Stimulated activated CD8-positive, alpha-beta memory T cell treated with anti-CD3 and anti-CD28 coated beads, Interleukin-4, amount 100 ng/mL, for 1 hour (primary cell): ENCODE measurements at places on chromosomes 11 and 22.
A peak's percentile ranks its signal among the peaks of the same experiment; 100 is the strongest.

GRCh38 chr11:92846491-92847125, 122.8 kb upstream of the MTNR1B start:
- no peak for DNase-seq

DNA sequence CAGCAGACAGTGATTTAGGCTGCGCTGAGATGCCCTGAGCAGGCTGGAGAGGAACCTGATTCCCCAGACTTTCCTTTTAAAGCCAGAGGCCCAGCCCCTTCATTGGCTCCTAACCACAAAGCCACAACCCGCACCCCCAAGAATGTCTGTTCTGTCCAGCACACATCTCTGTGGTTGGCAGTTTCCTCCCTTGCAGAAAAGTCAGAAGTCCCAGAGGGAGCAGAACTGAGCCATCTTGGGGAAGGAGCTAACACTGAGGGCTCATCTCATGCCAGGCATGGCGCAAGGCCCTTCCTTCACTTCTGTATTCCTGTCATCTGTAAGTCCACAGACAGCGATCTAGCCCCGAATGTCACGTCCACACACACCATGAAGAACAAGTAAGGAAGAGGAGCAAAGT, 97.1 kb upstream of the SYT13 start:
- no peak for DNase-seq

- DNase-seq = peak; percentile 16
These were observed 11.0 kb upstream of the MS4A6A start for GRCh38 chr11:60193687-60194433.

DNA sequence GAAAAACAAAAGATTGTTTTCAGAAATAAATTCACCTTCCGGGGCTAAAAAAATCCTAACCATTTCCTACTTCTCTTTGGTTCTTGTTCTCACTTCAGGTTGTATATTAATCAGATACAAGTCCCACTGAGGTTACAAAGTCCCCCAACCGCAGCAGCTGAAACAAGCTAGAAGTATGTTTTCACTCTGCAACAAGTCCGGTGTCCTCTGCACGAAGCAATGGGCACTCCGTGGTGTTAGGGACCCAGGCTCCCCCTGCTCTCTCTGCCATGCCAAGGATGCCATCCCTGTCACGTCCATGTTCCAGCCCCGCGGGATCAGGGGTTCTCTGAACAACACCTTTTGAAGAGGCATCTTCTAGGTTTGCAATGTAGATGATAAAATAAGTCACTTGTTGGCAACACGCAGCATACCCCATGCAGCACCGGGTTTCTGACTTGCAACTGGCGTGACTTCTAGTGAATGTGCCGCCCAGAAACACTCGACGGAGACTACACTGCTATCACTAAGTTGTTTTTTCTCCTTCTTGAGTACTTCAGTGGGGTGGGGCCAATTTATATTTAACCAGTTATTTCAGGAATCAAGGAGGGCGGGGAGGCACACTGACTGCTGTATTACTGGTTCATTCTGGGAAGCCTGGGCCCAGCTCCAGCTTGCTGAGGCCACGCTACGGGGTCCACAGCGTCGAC, 25.4 kb upstream of the GSTP1 start:
- no peak for DNase-seq

DNA sequence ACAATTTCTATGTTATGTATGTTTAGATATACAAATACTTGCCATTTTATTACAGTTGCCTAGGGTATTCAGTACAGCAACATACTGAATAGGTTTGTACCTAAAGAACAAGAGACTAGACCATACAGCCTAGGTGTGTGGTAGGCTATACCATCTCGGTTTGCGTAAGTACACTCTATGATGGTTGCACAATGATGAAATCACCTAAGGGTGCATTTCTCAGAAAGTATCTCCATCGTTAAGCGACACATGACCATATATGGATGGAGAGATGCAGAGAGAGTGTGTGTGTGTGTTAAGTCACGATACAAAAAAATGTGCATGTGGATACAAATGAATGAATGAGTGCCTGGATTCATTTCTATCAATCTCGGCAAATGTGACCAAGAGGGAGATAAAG, 37.7 kb downstream of the NARS2 start:
- DNase-seq = no peak

GRCh38 chr11:109424901-109425300, 2.9 kb downstream of the C11orf87 start:
- no peak for DNase-seq

DNA sequence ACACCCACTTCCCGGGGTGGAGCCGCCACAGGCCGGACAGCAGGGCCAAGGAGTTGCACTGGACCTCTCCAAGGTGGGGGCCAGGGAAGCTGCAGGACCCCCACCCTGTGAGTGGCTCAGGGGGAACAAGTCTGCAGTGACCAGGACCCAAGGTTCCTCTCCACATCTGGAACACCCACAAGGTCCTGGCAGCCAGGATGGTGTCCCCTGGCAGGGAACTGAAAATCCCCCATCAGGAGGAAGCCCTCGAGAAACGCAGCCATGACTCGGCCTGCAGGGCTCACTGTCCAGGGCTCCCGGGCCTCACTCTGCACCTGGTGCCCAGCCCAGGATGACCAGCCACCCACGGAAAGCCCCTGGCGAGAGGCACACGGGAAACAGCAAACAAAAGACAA, 11.5 kb downstream of the RNH1 start:
- DNase-seq = no peak

- DNase-seq = no peak
These were observed 240.7 kb downstream of the BUD13 start for GRCh38 chr11:116532066-116532465.

GRCh38 chr11:9943386-9944110, 279.7 kb downstream of the SWAP70 start:
- DNase-seq = no peak
